Osteocyte (in vitro differentiated cells): ENCODE measurements at places on chromosomes 1 and 21.

DNA sequence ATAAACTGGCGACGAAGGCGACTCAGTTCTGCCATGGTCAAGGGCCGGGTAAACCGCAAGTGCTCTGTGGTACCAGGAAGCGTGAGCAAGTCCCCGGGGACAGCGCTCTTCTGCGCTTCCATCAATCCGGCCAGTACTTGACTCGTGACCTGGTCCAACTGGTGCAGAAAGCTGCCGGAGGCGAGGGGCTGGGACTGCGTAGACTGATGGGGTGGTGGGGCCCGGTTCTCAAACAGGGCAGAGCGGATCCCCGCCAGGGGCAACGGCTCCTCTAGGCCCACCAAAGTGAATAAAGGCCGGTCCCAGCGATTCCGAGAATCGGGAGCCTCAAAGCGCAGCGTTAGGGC lies 852 bp downstream of the KTI12 start:
- no peak for DNase-seq

- no peak for DNase-seq
Observed at GRCh38 chr1:8871965-8872399, 6.5 kb downstream of the ENO1 start.

DNA sequence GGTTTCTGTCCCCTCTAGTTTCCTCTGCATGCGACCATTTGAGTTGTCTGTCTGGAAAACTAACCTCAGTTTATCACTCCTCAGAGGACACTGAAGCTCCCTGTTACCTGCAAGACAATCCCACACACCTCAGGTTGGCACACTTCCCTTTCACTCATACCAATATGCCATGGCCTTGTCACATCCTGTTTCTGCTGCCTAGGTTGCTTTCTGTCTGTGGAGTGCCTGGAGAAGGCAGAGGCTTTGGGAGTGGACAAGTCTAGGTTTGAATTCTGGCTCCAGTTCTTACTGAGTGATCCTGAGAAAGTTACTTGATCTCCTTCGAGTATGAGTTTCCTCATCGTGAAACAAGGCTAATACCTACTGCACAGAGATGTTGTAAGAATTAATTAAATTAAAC lies 171.5 kb upstream of the CACYBP start:
- DNase-seq, result no peak

DNA sequence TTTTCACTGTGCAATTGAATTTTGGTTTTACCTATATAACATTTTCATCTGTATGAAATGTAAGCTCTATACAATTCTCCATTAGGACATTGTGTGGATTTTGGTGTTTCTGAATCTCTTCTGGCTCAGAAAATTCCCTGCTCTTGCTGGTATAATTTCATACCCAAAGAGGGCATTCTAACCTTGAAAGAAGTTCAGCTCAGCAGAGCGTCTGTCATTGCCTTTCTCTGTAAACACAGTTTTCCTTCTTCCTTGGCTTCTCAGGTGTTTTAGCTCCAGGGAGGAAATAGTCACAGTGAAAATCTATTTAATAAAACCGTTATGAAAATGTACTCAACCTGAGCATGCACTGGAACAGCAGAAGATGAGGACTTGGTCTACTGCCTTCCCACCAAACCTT lies 16.0 kb downstream of the DISC1 start:
- no peak for DNase-seq

DNA sequence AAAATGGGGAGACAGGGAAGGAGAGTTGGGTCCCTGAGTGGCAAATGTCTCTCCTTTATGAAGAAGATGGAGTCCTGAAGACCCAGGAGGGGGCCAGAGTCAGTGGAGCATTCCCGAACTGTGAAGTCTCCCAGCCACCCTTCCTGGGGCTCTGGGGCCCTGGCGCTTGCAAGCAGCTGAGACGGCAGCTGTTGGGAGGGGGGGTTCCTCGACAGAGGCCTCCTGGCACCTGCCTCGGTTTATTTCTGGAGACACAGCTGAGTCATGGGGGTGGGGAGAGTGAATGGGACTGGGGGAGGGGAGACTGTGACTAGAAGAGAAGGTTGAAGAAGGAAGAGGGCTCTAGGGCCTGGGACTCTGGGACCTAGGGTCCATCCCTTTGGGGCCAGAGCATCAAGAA lies 14.0 kb downstream of the NES start:
- no peak for DNase-seq

GRCh38 chr1:234827181-234827580 lies 217.2 kb upstream of the IRF2BP2 start:
- no peak for DNase-seq

DNA sequence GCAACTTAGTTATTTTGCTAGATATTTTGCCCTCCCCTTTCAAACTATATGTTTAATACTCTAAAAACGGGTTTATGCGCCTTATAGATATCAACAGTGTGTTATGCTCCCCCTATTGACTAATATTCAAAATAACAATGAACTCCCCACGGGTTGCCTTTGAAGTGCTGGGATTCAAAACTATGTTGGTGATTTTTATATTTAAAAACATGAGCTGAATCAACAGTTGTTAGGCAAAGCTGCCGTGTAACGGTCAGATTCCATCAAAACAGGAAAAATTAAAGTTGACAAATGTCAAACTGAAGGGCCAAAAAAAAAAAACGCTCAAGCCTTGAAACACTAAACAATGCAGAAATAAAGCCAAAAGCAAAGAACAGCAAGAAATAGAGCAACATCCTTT lies 2.5 kb downstream of the TGFBR3 start:
- DNase-seq, result no peak

DNA sequence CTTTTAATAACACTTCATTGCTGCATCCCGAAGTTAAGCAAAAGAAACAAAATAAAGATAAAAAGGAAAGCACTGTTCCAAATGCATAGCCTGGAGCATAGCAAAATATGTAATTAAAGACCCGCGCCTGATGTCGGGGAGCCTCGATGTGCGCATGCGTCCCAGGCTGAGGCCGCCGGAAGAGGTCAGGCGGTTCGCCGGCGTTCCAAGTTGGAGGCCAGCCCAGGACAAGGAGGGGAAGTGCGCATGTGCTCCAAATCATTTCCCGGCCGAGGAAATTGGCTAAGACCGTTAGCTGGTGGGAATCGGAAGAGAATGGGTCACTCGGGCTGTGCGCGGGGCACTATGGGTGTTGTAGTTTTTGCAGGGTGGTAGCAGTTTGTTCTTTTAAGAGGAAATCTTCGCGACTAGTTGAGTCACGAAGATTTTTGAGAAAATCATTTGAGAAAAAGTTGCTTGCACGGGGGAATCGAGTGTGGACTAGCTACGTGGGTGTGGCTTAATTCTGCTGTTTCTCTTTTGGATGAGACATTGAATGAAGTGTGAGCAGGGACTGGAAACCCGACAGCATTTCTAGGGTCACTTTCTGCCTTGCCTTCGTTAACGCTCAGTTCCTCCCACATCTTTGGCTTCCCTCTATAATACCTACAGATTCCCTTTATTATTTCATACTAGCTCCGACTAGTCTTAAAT lies 31.0 kb upstream of the CD1D start:
- DNase-seq, result peak; percentile 96

- DNase-seq, result no peak
Observed at GRCh38 chr1:93678946-93679480, 2.6 kb downstream of the BCAR3 start.

DNA sequence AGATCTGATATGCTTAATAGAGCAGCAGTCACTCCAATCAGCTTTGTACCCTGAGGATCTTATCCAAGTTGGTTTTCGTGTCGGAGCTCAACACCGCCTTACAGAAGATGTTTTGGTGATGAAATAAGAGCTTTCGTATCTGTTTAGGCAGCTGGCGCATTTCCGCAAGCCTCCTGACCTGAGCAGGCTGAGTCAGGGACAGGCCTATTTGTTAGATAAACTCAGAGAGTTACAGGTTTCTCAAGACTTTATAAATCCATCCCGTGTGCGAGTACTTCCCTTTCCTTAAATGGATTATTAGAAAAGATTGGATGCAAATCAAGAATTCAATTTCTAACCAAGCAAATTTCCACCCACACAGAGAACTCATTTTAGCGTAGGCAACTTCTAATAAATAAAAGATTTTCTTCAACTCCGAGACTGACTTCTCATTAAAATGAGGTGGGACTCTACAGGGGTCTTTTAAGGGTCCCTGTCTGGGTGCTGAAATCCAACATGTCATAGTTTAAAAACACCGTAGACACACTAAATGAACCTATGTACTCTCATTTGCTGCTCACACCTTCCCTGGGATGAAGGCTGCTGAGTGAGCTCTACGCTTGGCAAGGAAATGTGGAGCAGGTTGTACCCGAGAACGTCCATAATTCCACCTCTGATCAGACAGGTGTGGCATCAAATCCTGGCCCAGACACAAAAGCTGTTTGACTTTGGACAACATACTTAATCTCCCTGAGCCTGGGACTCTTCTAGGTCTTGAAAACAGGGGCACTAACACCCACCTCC lies 106.9 kb upstream of the F3 start:
- DNase-seq, result no peak

DNA sequence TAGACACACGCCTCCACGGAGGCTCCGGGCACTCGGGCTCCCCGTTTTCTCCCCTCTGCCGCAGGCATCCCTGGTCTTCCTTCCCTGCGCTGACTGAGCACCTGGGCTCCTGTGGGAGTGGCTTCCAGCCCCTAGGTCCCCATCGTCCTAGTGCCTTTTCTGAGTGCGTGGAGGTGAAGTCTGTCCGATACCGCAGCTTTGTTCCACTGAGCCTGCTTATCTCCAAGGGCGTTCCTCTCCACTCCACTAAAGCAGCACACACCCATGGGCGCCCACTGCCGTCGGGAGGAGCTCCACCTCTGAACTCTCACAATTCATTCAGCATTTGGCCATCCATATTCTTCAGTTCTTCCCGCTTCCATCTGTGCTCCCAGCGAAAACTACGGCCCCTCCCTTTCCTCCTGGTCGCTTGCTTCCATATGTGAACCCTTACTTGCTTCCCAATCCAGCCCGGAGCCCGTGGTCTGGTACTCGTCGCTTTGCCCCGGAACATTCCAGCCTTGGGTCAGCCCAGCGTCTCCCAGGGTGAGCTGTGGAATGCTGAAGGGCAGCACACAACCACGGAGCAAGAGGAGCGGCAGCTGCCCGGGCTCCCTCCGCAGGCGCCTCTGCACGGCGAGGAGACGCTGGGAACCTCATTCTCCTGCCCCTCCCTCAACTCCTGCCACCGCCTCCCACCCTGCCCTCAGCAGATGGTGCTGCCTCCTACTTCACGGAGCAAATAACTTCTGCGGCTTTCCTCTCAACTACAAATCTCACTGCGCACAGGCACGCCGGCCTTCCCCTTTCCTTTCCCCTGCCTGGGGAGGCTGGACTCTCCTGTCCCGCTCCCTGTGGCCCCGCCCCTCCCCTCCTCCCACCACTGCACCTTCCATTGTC lies 27.5 kb downstream of the ATP8B2 start:
- DNase-seq, result peak; percentile 89

DNA sequence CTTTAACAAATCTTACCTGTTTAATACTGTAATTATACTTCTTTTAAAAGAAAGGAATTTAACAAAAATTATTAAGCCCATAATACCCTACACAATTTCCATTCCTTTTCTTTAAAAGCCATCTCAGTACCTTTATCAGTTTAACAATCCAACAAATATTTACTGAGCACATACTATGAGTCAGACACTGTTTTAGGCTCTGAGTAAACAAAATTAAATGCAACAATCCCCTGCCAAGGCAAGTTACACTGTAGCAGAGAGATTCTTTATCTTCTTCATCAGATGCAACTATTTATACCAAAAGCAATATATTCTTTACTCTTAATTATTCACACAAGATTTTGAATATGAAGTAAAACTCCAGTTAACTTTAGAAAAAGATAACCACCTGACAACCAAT lies 12.0 kb downstream of the DENND1B start:
- DNase-seq, result no peak

DNA sequence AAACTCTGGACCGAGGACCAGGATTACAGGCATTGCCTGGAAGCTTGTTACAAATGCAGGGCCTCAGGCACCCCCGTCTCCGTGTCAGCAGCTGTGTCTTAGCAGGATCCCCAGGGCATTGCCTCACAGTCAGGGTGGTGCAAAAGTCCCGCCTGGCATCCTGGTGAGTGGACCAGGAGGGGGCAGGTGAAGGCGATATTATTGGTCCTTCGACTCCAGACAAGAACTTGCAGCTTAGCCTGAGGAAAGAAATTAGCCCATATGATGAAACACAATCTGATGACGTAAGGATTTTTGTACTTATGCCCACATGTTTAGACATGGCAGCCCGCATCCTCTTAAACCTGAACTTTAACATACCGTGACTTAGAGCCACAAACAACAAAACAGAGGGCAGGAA lies 40.8 kb downstream of the RSPH1 start:
- no peak for DNase-seq

DNA sequence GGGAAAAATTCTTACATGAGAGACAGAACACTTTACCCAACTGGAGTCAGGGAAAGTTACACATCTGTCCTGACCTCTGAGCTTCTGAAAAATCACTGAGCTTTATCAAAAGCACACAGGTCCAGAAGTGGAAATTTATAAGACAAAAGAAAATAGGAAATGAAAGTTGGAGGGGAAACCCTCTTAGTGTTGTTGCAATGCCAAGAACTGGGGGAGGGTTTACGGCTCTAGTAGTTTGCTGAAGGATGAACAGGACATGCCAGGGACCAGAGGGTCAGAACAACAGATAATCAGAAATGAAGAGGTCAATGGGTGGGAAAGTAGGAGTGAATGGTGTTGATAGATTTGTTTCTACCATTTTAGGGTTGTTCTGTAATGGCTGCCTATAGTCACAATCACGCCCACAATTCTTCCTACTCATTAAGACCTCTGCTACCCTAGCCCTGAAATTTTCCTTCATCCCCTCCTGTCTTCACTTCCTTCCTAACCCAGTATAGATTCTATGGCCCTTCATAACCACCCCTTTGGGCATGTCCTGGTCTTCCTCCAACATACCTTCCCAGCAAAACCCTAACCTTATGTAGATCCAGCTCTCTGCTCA lies 30.3 kb upstream of the FMOD start:
- DNase-seq, result peak; percentile 15

DNA sequence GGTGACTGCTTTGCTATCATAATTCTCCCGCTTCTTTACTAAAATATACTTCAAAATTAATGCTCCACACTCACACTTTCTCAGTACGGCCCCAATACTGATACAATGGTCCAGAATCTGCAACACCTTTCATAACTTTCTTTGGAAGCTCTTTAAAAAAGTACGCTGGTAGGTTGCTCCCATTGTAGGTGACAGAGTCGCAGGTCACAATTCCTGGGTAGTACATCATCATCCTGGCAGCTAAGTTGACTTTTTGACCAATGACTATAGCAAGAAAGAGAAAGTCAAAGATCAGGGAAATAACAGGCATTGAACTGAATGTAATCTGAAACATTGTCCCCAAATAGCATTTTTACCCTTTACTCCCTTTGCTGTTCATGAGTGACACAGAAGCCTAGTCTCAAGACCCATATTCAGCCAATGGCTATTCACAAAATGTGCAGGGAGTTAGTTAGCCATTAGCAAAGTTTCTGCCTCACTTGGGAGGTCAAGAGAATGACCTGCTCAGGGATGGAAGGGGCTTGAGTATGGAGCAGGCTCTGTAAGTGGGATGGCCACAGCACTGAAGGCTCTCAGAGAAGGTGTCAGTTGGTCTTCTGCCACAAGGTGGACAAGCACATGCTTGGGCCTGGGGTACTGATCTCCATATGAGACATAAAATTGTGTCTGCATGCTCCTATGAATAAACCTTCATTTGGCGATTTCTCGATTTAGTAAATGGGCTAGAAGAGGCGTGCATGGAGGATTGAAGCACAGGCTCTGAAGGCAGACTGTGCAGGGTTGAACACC lies 35.4 kb downstream of the ADCY10 start:
- no peak for DNase-seq
